ENCODE measurements at places on chromosomes 11 and 22.
A peak's percentile ranks its signal among the peaks of the same experiment; 100 is the strongest.

- DNase-seq = no peak
Measured at GRCh38 chr11:11993839-11994238, 14.6 kb downstream of the DKK3 start.

GRCh38 chr11:109424901-109425300 is 2.9 kb downstream of the C11orf87 start:
- DNase-seq = no peak

DNA sequence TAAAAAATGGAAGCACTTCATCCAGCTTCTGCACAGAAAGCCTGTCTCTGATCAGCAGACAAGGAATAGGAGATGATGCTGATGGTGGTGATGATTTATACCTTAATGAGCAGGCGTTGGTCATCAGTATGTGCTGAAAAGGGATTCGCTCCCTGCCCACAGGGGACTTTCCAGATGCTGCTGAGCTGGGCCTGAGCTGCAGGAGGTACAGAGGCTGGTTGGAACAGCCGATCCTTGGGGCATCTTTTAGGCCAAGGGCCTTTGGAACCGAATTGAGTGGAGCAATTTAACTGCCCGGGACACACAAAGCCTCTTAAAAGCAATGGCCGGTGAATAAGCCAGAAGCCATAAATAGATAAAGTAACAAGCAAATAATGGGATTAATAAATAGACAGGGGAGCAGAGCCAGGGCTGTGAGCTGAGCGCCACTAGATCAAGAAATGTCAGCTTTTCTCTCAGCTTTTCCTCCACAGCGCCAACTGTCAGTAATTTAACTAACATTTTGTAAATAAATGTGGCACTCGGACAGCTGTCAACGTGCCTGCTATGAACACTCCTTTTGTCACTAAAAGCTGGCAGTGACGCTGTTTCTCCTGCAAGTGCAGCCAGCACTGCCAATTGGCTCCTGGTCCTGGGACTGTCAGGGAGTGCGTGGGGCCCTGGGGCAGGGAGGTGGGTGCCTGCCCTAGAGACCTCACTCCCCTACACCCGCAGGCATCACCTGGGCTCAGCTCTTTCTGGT is 562.3 kb downstream of the NTM start:
- no peak for DNase-seq

GRCh38 chr22:17348464-17349103 is 20.7 kb upstream of the CECR2 start:
- no peak for DNase-seq

- DNase-seq = peak; percentile 69
Measured at GRCh38 chr22:50267591-50268390, 2.4 kb downstream of the MAPK11 start.

GRCh38 chr22:41237036-41237706 is 3.6 kb downstream of the CHADL start:
- no peak for DNase-seq

GRCh38 chr11:12288212-12288930 is 89.0 kb upstream of the PARVA start:
- peak; percentile 29 for DNase-seq

GRCh38 chr11:6229911-6230310 is 4.5 kb downstream of the FHIP1B start:
- DNase-seq = no peak

GRCh38 chr11:122779047-122779629 is 59.2 kb upstream of the CRTAM start:
- no peak for DNase-seq

DNA sequence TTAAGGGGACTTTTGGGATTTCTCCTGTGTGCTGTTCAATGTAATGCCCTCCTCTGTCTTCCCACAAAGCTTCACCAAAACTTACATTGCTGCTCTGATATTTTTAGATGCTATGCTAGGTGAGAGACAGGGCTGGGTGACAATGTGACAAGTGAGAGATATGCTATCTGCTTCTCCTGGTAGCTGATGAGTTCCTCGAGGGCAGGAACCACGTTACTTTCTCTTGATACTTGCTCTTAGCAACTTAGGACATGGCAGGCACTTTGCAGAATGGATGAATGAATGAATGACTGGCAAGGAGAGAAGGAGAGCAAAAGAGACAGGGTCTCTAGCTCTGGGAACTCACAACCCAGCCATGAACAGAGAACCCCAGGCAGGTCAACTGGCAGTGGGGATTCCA is 115.4 kb downstream of the C11orf58 start:
- DNase-seq = no peak

- DNase-seq = no peak
Measured at GRCh38 chr22:30386608-30386959, 627 bp downstream of the RNF215 start.

- DNase-seq = no peak
Measured at GRCh38 chr11:17875891-17876290, 137.0 kb downstream of the SERGEF start.

DNA sequence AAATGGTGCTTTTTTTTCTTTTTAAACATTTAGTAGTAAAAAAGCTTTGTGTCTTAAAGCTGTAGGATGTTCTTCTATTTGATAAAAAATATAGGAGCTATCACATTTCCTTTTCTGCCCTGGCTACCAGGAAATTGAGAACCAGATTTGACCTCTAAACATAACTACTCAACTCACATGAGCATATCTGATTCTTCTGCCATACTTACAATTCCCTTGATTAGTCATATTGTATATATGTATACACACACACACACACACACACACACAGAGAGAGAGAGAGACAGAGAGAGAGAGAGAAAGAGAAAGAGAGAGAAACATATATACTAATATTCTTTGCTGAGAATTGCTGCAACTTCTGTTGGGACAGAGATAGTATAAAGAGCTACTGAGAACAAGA is 23.0 kb upstream of the GDPD4 start:
- DNase-seq = no peak

- no peak for DNase-seq
Measured at GRCh38 chr11:9573775-9574621, 528 bp downstream of the WEE1 start.

GRCh38 chr22:38240734-38241252 is 32.0 kb downstream of the TMEM184B start:
- no peak for DNase-seq

DNA sequence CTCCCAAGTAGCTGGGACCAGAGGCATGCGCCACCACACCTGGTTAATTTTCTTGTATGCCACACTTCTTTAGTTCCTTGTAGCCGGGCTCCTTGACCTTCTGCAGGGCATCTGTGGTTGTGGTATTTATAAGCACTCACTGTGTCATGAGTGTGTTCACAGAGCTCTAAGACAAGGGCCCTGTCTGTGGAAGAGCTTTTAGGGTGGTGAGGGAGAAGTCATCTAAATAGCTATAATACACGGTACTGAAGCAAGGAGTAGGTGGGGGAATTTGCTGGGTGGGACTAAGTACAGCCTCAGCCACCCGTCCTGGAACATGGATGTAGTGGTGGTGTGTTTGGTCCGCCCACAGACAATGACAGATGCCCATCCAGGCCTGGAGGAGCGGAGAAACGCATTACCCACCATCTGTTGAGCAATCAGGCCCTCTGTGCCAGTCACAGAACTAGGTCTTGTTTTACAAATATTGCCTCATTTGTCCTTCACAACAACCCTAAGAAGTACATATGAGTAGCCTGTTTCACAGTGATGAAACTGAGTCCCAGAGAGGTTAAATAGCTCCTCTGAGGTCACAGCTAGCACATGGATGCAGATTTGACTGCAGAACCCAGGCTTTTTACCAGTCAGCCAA is 10.1 kb downstream of the ACO2 start:
- no peak for DNase-seq

DNA sequence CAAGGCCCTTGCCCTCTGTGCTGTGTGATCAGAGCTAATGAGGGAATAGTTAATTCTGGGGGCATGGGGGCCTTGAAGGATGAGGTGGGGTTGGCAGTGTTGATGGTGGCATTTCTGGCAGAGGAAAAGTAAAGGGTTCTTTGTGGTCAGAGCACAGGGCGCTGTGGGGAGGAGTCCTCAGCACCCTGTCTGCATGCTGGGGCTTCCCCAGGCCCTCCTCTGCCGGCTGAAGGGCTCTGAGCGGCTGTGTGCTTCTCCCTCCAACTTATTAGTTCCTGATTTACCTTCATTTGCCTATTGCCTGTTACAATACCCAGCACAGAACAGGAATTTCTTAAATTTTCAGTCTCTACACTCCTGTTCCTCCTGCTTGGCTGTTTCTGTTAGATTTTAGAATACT is 122.8 kb downstream of the HIPK3 start:
- DNase-seq = no peak

DNA sequence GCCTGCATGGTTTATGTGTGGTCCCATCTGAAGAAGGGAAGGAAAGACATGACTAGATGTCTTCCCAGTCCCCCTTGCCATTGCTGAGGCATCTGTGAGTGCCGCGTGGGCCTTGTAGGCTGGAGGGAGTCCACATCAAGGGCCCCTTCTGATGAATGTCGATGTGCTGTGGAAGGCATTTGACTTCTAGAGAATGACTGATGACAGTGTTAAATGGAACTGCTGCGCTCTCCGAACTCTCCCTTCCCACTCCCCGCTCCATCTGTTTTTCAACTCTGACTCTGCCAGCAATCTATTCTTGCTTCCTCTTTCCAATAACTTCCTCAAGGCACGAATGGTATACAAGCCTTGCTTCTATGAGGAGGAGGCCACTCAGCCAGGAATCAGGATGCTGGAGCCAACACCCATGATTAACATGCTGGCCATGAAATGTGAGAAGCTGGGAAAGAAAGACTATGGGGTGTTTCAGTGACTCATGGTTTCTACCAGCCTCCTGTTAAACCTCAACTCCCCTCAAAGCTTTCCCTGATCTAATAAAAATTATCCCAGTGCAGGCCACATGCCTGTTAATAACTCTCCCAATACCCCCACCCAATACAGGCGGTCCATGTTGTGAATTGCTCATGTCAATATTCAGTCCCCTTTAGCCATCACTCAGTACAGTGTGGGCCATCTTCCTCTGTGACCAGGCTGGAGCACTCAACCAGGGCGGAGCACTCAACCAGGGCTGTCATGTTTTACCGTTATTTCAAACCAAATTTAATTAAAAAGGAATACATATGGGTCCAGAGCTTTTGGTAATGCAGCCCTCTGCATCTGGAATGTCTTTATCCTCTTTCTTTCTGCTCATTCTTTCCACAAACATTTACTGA is 46.4 kb upstream of the TBCEL start:
- no peak for DNase-seq

GRCh38 chr22:17629641-17630040 is 1.1 kb upstream of the ATP6V1E1 start:
- DNase-seq = no peak

- DNase-seq = no peak
Measured at GRCh38 chr11:72574548-72575460, 99.4 kb downstream of the PDE2A start.

DNA sequence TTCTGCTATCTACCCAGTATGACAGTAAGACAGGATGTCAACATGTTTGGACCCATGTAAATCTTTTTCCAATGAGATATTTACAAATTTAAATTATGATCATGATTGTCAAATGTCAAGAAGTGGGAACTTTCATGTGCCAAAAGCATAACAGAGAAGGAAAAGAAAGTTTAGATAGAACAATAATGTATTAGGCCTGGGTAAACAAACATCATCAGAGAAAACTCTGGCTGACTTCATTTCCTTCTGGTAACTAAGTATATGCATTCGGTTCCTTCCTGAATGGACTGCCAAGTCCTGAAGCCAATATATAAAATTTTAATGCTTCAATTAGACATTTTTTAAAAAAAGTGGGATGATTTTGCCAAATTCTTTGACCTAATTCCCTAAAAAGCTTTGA is 16.5 kb downstream of the RNF141 start:
- DNase-seq = no peak

DNA sequence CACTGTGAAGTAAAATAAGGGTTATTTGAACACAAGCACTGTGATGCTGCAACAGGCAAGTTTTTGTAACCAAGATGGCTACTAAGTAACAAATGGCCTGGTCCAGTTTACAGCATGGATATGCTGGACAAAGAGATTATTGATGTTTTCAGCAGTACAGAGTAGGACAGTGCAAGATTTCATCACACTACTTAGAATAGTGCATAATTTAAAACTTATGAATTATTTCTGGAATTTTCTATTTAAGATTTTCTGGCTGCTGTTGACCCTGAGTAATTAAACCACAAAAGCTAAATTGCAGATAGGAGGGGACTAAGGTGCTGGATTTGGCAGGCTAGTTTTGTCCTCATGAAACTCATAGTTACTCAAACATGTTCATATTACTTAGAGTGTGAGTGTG is 33.1 kb downstream of the CEP295 start:
- DNase-seq = no peak

- no peak for DNase-seq
Measured at GRCh38 chr11:106152824-106153223, 75.4 kb downstream of the AASDHPPT start.

- no peak for DNase-seq
Measured at GRCh38 chr22:20786536-20786979, 12.6 kb downstream of the SERPIND1 start.

GRCh38 chr11:20025332-20025840 is 134.9 kb downstream of the DBX1 start:
- DNase-seq = no peak

GRCh38 chr22:23767673-23768548 is at the start of gene CHCHD10:
CHCHD10 (minus strand) TSS chr22:23767972; CDS start chr22:23767874, 98 bp downstream.
- peak; percentile 73 for DNase-seq

DNA sequence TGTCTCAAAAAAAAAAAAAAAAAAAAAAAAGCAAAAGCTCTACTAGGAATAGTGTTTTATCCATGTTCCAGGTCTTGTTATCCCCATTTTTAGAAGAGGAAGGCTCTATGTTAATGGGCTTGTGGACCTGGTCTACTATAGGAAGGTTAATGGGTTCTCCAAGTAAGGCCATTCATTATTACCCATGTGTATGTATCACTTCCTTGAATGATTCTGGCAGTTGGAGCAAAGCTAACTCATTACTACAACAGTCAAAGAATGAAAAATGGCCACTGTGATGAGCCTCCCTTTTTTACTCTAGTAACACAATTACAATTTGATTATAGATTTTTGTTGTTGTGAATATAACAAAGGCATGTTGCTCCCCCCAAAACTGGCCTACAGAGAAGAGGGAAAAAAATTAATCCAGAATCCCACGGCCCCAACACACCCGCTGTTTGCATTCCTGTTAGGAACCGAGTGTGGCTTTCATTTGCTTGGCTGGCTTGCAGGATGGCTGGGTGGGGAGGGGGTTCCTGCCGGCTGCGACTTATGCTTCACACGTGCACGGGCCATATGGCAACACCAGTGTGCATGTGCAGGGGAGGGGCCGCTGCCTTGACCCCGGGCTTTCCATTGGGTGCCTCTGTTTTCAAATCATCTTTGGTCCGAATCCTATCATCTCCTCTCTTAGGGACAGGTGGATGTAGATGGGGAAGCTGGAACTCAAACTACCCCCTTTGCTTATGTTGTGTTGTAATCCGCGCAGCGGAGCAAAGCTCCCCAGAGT is 148.8 kb downstream of the HIPK3 start:
- no peak for DNase-seq

- no peak for DNase-seq
Measured at GRCh38 chr11:72643547-72643946, 30.7 kb downstream of the PDE2A start.
